ENCODE measurements at places on chromosomes 6 and 20. TPM values are rescaled to one million over a fixed set of nuclear protein-coding genes. Genes with fewer than 3 reads are reported as not detected.

The GLP1R gene
- 6.5 TPM for total RNA-seq

The TREML2 gene
- not detected for total RNA-seq

The ADGB gene
- total RNA-seq = not detected

The PTCRA gene
- not detected for total RNA-seq

The TFEB gene
- 40.7 TPM for total RNA-seq

The PNPLA1 gene
- not detected for total RNA-seq

The PFDN4 gene
- total RNA-seq = 26.8 TPM

The MICAL1 gene
- 5.0 TPM for total RNA-seq
